Femur (tissue), 1 donor: ENCODE measurements at places on chromosomes 4 and X.

- DNase-seq, result no peak
Observed at GRCh38 chr4:44319129-44319528, 129.5 kb downstream of the KCTD8 start.

GRCh38 chrX:153723351-153724251 lies 586 bp downstream of the BCAP31 start:
- DNase-seq, result peak; percentile 38

- peak; percentile 84 for DNase-seq
Observed at GRCh38 chrX:76427560-76428242, at the start of gene MAGEE1. Gene MAGEE1 (plus strand): TSS chrX:76427710. CDS start chrX:76427931, 221 bp downstream.

DNA sequence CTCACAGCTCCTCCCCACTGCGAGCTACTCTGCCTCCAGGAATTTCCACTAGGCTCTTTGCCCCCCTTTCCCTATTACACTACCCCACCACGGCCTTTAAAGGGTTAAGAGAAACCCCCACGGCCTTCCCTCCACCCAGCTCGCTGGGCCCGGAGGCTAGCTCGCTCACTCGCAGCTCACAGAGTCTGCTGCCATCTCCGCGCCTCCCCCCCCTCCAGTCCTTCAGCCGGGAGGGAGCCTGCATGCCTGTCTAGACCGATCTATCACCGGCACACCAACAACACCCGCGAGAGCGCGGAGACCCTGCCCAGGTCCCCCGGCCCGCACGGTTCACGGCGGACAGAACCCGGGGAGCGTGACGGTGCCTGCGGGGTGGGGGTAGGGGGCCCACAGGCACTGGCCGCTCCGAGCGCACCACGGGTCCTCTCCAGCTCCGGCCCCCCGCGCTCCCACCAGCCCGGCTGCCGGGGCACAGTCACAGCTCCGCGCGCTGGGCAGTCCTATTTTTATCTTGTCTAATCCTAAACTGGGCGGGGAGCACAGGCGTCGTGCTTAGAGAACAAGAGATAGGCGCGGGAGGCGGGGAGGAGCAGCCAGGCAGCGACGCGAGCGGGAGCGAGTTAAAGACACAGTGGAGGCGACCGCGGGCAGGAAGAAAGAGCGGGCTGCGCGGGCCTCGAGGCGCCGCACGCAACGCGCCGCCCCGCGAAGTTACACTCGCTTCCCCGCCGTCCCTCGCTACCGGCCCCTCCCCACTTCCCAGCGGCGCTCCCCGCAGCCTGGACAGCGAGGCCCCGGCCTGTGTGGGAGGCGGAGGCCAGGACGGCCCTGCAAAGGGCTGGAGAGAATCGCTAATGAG lies 3.5 kb downstream of the BCOR start:
- DNase-seq, result peak; percentile 52

DNA sequence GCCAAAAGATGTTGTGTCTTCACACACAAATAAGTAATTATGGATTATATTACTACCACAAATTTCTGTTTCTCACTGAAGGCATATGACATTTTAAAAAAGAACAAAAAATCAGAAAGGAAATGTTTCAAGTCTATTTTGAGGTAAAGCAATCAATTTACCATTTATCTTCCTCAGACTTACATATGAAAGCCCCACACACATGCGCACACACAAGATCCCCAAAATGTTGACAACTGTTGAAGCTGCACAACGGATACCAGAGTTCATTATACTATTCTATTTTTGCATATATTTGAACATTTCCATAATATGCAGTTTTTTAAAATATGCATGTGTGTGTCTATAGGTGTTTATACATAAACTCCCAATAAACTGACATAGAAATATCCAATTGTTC lies 2.7 kb downstream of the LRBA start:
- no peak for DNase-seq

DNA sequence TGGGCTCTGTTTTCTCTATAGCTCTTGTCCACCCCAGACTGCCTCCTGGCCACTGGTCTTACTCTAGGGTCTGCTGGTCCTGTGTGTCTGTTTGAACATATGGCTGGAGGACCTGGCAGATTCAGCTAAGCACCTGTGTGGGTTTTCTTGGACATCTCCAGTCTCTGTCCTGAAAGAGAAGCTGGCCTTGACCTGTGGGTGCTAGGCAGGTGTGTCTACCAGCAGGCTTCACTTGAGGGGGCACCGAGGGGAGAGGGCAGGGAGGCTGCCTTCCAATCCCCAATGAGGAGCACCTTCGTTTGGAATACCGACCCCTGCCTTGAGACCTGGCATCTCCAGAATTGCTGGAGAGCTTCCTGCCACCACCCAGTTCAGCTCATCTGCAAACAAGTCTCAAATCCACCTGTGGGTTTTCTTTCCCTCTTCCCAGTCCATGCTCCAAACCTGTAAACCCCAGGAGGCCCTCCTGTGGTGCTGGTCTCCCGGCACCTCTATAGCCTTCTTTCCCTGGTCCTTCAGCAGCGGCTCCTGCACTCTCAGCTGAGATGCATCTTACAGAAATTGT lies 45.2 kb downstream of the HTRA3 start:
- peak; percentile 11 for DNase-seq
